ENCODE measurements at places on chromosomes 2 and 18.

GRCh38 chr18:70380915-70381896 is 92.4 kb downstream of the SOCS6 start:
- no peak overlapping the region for H3K4me3 ChIP-seq
- no peak for DNase-seq
- no peak overlapping the region for H3K27ac ChIP-seq
- H3K27me3 ChIP-seq = no peaks in the 10 kb centered on the region
- H3K36me3 ChIP-seq = no peaks in the 10 kb centered on the region

- no peak overlapping the region for H3K4me3 ChIP-seq
- H3K27me3 ChIP-seq = no peaks in the 10 kb centered on the region
- no peak overlapping the region for H3K27ac ChIP-seq
- H3K36me3 ChIP-seq = no peaks in the 10 kb centered on the region
Measured at GRCh38 chr2:144040834-144041233, 479.1 kb downstream of the ZEB2 start.

DNA sequence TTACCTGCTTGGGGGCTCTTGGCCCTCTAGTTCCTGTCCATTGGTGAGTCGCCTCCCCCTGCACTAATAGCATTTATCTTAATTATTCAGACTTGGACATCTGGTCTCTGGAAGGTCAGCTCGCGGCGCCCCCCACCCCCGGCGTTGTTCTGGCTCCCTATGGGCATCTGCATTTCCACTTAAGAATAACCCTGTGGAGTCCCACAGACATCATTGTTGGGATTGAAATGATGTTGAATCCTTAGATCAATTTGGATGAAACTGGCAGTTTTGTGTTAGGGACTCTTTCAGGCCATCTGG is 313.8 kb upstream of the HS6ST1 start:
- DNase-seq = no peak
- no peak overlapping the region for H3K27ac ChIP-seq
- H3K4me3 ChIP-seq = no peak overlapping the region
- peaks cover 4% of the 10 kb centered on the region for H3K27me3 ChIP-seq

- H3K4me3 ChIP-seq = no peak overlapping the region
- H3K36me3 ChIP-seq = no peaks in the 10 kb centered on the region
- no peak for DNase-seq
- peak overlapping the region; percentile 30 for H3K27ac ChIP-seq
Measured at GRCh38 chr2:19120941-19121750, 237.3 kb downstream of the OSR1 start.

- H3K27ac ChIP-seq = no peak overlapping the region
- no peak for DNase-seq
- H3K36me3 ChIP-seq = no peaks in the 10 kb centered on the region
- H3K4me3 ChIP-seq = no peak overlapping the region
Measured at GRCh38 chr2:17035010-17035409, 369.4 kb upstream of the CYRIA start.

DNA sequence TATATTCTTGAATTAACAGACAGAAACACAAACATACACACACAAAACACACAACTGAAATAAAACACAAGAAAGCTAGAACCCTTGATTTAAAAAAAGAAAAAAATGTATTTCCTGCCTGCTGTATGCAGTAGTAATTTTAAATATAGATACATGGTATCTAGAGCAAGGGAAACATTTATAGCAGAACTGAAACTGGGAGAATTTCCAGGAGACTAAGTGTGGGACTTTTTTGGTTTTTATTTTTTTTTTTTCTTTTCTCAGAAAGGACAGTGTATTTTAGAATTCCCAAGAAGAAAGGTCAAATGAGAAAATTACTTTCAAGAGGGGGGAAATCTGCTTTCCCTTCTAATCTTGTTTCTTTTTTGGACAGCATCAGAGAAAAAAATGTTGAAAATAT is 558.9 kb upstream of the PKDCC start:
- no peak for DNase-seq
- no peak overlapping the region for H3K4me3 ChIP-seq
- no peaks in the 10 kb centered on the region for H3K4me1 ChIP-seq
- no peaks in the 10 kb centered on the region for H3K27me3 ChIP-seq
- H3K27ac ChIP-seq = no peak overlapping the region

DNA sequence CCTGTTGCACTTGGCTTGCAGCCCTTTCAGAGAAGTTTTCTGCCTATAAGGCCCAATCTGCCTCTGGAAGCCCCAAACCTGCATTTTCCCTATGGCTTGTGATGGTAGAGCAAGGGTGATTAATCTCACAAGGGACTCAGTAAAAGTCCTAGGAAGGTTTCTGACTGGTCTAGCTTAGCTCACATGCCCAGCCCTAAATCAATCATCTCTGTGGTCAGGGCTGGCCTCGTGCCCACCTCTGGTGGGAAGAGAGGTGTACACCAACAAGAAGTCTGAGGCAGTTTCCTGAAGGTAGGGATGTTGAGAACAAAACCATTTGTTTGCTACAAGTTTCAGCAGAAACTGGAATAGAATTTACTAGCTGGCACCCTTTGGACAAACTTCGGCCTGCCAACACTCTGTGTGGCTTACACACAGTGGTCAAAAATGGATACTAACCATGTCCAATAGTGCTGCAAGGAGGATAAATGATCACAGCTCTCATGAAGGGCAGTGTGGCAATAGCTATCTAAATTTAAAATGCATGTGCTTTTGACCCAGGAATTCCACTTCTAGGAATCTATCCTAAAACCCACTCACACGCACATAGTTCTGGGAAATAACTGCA is 96.4 kb downstream of the EN1 start:
- no peak overlapping the region for H3K27ac ChIP-seq
- no peak for DNase-seq
- no peak overlapping the region for H3K4me3 ChIP-seq
- no peaks in the 10 kb centered on the region for H3K27me3 ChIP-seq
- no peaks in the 10 kb centered on the region for H3K4me1 ChIP-seq
- no peaks in the 10 kb centered on the region for H3K36me3 ChIP-seq

DNA sequence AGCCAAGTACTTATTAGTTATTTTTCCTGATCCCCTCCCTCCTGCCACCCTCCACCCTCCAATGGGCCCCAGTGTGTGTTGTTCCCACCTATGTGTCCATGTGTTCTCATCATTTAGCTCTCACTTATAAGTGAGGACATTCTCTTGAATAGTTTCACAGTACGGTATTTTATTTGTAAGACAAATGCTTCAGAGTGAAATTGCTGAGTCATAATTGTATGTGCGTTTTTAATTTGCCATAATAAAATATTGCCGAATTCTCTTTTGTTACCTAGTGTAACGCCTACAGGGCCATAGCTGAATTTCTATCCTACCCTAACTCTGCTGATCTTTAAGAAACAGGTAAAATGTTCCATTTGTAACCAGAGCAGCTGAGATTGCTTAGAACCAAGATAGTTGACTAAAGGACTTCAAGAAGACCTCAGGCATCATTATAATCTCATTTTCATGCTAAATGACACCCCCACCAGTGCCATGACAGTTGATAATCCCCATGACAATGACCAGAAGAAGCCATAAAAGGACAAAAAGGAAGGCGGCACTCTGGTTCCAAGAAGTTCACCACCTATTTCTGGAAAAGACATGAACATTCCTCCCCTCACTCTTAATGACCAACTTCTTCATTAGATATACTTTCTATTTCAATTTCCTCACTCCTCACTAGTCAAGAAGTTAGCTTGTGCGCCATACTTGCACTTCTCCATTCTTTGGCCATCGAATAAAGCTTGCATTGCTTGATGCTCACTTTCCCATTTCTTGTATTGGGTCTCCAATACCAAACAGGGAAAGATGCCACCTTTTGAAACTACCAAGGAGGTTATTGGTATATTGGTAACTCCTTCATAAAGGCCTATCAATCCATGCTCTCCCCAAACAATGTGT is 18.4 kb downstream of the SCN9A start:
- H3K27me3 ChIP-seq = no peaks in the 10 kb centered on the region
- no peaks in the 10 kb centered on the region for H3K4me1 ChIP-seq
- no peaks in the 10 kb centered on the region for H3K36me3 ChIP-seq
- no peak for DNase-seq
- H3K27ac ChIP-seq = no peak overlapping the region

DNA sequence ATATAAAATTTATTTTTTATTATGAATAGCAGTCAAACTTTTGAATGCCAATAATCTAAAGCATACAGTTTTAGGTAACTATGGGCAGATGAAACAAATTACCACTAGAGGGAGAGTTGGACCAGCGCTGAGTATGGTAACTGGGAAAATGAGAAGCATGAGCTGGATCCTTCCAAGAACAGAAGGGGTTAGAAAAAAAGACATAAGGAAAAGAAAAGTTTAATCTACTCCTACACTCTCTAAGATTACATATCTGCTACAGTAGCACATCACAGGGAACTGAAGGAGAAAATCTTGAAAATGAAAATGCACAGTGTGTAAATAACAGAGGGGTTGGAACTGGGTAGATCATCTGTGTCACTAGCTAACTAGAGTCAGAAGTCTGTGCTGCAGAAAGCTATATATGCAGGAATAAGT is 15.5 kb downstream of the REG3G start:
- no peaks in the 10 kb centered on the region for H3K36me3 ChIP-seq
- no peaks in the 10 kb centered on the region for H3K4me1 ChIP-seq
- H3K27ac ChIP-seq = no peak overlapping the region
- no peak overlapping the region for H3K4me3 ChIP-seq

GRCh38 chr18:58314284-58314683 is 270.3 kb downstream of the NEDD4L start:
- peak overlapping the region; percentile 69 for H3K27ac ChIP-seq
- peaks cover 26% of the 10 kb centered on the region for H3K4me1 ChIP-seq
- H3K27me3 ChIP-seq = no peaks in the 10 kb centered on the region

DNA sequence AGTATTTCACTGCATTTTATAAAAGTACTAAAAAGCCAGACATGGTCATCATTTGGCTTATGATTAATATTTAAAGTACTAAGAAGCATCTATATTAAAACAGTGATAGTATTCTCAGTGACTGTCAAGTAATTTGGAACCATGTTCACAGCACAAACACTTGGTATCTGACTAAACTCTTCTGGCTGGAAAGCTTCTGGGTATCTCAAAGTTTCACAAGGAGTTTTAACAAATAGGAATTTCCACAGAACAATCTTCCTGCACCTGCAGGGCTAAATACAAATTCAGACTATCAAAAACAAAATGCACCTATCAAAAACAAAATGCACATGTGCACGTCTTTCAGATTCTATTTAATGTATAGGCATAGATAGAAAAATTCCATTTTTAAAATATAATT is 158.8 kb downstream of the L3MBTL4 start:
- H3K36me3 ChIP-seq = no peaks in the 10 kb centered on the region
- no peaks in the 10 kb centered on the region for H3K27me3 ChIP-seq
- no peak overlapping the region for H3K4me3 ChIP-seq
- no peak for DNase-seq
- H3K4me1 ChIP-seq = peaks cover 17% of the 10 kb centered on the region

DNA sequence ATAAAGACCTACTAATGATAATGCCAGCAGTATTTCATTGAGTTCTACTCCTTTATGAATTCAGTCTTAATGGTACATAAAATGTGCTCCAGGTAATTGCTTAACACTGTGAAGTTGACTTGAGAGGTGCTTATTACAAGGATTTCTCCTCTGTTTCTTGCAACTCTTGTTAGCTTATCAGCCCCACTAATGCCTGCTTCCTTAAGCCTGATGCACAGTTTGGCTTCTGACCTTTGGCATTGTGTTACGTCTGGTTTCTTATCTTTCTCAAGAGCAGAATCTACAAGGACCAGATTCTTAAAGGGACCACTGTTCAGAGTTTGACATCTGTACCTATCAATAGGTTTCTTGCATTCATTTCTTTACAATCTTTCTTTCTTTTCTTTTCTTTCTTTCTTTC is 223.9 kb upstream of the CWC22 start:
- no peak for DNase-seq
- no peaks in the 10 kb centered on the region for H3K36me3 ChIP-seq
- H3K4me3 ChIP-seq = no peak overlapping the region
- no peaks in the 10 kb centered on the region for H3K27me3 ChIP-seq
- H3K4me1 ChIP-seq = no peaks in the 10 kb centered on the region
- H3K27ac ChIP-seq = no peak overlapping the region

DNA sequence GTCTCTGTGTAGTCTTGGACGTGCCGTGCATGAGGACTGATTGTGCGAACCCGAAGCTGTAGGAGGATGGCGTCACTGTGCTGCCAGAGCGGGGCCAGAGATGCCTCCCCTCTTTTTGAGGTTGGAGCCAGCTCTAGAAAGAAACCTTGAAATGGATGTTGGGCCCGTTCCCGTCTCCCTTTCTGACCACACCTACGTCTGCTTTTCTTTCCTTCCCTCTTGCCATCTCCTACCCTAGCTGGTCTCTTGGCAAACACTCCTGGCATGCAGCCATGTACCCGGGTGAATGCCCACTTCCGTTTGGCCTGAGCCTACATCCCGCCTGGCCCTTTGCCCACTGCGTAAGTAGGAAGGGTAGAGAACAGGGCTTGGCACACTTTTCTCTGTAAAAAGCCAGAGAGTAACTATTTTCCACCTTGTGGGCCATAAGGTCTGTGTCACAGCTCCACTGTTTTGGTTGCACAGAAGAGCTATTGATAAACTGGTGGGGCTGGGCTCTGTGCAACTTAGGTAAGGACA is 37.4 kb downstream of the SH3BP4 start:
- H3K36me3 ChIP-seq = no peaks in the 10 kb centered on the region
- peak; percentile 93 for DNase-seq
- H3K4me1 ChIP-seq = peaks cover 16% of the 10 kb centered on the region
- H3K27ac ChIP-seq = peak overlapping the region; percentile 19
- no peak overlapping the region for H3K4me3 ChIP-seq

GRCh38 chr18:11162462-11162861 is 13.1 kb upstream of the PIEZO2 start:
- peaks cover 4% of the 10 kb centered on the region for H3K27me3 ChIP-seq
- no peak overlapping the region for H3K4me3 ChIP-seq
- no peaks in the 10 kb centered on the region for H3K4me1 ChIP-seq

DNA sequence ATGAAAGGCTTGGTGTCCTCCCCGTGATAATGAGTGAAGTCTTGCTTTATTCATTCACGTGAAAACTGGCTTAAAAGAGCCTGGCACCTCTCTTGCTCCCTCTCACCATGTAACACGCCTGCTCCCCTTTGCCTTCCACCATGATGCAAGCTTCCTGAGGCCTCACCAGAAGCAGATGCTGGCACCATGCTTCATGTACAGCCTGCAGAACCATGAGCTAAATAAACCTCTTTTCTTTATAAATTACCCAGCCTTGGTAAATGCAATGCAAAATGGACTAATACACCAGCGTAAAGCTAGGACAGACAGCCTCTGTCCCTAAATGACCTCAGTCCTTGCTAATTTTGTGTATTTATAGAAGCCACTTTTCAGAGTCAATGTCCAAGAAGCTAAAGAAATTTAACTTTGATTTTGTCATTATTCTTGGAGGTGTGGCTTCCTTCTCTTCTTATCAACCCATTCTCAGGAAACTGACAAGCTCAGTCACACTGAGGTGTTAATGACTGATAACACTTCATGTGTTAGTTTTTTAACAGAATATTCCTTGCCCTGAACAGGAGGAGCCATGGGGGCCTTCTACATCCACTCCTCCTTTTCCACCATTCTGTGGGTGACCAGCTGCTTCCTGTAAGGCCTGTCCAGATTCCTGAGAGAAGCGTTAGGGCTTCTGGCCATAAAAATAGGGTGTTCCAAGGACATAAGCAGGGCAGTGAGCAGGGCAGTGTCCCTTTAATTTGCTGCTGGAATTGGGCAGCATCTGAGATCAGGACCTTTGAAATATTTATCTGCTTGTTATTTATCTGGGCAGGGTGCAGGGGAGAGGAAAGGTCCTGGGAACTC is 38.0 kb upstream of the EPAS1 start:
- no peaks in the 10 kb centered on the region for H3K36me3 ChIP-seq
- no peak for DNase-seq
- H3K27me3 ChIP-seq = no peaks in the 10 kb centered on the region
- peak overlapping the region; percentile 43 for H3K27ac ChIP-seq
- H3K4me3 ChIP-seq = no peak overlapping the region
- peaks cover 40% of the 10 kb centered on the region for H3K4me1 ChIP-seq
